NCI-H1417 treated with DMSO at 0.1 percent for 48 hours (cell line): ENCODE measurements at places on chromosomes 5 and 9.

DNA sequence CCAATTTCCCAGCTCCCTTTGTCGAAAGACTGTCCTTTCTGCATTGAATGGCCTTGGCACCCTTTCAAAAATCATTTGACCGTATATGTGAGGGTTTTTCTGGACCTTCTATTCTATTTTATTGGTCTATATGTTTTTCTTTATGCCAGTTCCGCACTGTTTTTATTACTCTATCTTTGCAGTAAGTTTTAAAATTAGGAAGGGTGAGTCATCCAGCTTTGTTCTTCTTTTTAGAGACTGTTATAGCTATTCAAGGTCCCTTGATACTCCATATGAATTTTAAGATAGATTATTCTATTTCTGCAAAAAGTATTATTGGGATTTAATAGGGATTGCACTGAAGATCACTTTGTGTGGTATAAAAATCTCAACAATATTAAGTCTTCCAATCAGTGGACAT is 44.2 kb upstream of the STARD4 start:
- DNase-seq: no peak

DNA sequence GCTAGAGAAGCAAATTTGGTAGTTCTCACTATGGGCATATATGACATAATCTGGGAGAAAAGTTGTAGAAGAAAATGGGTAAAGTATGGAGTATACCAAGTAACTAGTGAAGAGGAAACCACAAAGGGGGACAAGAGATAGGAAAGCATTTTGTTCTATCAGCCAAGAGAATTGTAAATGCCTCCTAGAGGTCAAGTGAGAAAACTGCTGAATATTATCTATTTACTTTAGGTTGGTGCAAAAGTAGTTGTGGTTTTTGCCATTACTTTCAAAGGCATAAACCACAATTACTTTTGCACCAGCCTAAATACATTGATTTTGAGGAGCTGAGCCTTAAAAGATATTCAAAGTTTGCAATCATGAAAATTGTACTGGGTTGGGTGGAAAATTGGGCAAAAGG is 126.7 kb upstream of the GRHPR start:
- no peak for DNase-seq

DNA sequence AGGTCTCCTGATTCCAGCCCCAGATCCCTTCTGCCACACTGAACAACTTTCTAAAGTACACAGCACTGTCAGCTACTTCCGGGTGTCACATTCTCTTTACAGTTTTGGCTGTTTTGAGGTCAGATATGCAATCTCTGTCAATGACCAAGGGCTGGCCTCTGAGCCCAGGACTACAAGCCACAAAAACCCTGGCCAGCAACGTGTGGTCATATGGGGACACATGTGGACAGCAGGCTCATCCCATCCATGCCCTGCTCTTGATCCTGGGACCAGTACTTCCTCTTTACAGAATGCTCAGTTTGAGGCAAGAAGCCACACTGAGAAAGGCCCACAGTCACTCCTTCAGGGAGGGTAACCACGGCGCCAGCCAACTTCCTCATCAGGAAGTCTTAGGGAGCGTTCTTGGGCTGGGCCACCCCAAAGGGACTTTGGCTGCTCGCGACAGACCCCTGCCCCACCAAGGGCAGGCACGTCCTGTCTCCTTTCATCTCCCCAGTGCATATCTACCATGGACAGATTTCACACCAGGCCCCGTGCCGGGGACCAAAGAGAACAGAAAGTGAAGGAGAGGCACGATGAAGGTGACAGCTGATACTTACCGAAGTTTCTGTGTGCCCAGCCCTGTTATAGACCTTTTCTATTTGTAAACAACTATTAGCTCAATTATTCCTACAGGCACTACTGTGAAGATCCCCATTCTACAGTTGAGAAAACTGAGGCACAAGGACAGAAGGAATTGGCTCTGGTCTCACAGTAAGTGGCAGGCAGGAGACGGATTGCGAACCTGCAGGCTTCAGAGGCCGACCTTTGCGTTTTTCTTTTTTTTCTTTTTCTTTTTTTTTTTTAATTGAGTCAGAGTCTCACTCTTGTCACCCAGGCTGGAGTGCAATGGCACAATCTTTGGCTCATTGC is 37.3 kb downstream of the STK10 start:
- no peak for DNase-seq

DNA sequence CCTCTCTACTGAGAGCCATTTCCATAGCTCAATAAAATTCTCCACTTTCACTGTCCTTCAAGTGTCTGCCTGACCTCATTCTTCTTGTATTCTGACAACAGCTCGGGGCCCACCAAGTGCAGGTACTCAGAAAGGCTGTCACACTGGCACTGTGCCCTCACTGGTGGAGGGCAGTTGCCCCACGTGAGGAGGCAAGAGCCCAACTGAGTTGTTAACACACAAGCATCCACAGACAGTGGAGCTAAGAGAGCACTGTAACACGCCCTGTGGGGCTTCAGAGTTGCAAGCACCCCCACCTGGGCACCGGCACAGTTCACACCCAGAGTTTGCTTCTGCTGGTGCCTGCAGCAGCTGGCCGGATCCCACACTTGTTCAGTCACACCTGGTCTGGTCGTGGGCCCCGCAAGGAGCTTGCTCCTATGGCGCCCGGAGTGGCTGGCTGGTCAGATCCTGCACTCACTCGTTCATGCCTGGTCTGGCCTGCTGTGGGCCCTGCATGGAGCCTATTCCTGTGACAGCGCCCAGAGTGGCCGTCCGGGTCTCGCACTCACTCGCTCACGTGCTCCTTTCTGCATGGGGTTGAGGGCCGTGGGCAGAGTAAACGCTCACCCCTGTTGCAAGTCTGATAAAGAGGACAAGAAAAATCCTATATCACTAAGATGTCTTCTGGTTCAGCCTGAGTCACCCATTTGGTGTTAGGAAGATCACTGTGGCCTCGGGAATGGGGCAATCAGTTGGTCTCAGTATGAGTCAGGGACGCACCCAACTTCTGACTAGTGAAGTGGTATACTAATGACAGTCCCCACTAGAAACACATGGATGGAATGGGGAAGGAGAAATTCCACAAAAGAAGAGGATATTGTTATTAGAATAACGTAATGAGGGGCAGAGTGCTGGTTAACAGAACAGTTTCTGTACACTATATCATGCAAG is 87.0 kb upstream of the CCNH start:
- DNase-seq: no peak

DNA sequence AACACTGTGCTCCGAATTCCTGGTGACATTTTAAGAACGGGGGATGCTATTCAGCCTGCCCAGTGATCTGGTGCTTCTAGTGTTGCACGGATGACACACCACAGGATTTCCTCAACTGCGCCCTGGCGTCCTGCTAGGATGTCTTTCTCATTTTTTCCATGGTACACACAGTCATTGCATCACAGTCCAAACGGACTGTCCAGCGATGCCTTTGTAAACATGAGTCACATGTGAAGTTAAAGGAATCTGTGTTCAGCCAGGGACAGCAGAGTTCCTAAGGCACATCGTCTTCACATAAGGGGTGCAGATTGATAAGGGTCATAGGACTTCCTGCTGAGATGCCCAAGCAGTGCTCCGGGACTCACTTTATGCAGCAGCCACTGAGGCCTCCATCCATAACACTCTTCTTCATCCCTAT is 9.3 kb upstream of the PTPN3 start:
- no peak for DNase-seq
